ENCODE measurements at places on chromosomes 13 and 19. TPM values are rescaled to one million over a fixed set of nuclear protein-coding genes. Genes with fewer than 3 reads are reported as not detected.

GRCh38 chr19:41932720-41933332 is 4.6 kb upstream of the ERFL start:
- H3K36me3 ChIP-seq: no peaks in the 10 kb centered on the region
- H3K4me1 ChIP-seq: peaks cover 14% of the 10 kb centered on the region

- H3K27ac ChIP-seq: no peak overlapping the region
- H3K27me3 ChIP-seq: no peaks in the 10 kb centered on the region
- DNase-seq: no peak
Measured at GRCh38 chr19:45168767-45169351, 8.1 kb upstream of the NKPD1 start.

Gene EDDM13
- 2.0 TPM for total RNA-seq

GRCh38 chr13:100115693-100116254 is 26.9 kb downstream of the PCCA start:
- H3K4me3 ChIP-seq: no peak overlapping the region
- H3K27me3 ChIP-seq: no peaks in the 10 kb centered on the region
- H3K27ac ChIP-seq: no peak overlapping the region

Gene TRAPPC2B
- 17.6 TPM for total RNA-seq

- H3K4me1 ChIP-seq: no peaks in the 10 kb centered on the region
- no peaks in the 10 kb centered on the region for H3K27me3 ChIP-seq
Measured at GRCh38 chr13:105363261-105364190, 1171.9 kb downstream of the EFNB2 start.

GRCh38 chr19:48966541-48967345 is 1.6 kb downstream of the FTL start:
- no peaks in the 10 kb centered on the region for H3K27me3 ChIP-seq
- H3K36me3 ChIP-seq: peaks cover 15% of the 10 kb centered on the region
- peaks cover 44% of the 10 kb centered on the region for H3K4me1 ChIP-seq

- H3K36me3 ChIP-seq: no peaks in the 10 kb centered on the region
- peak; percentile 36 for DNase-seq
- no peaks in the 10 kb centered on the region for H3K4me1 ChIP-seq
- H3K27me3 ChIP-seq: no peaks in the 10 kb centered on the region
Measured at GRCh38 chr19:14528419-14529253, 758 bp upstream of the TECR start.

GRCh38 chr13:95115525-95115924 is 185.7 kb downstream of the ABCC4 start:
- DNase-seq: no peak
- no peaks in the 10 kb centered on the region for H3K27me3 ChIP-seq
- no peak overlapping the region for H3K4me3 ChIP-seq
- no peak overlapping the region for H3K27ac ChIP-seq
- H3K36me3 ChIP-seq: no peaks in the 10 kb centered on the region
- H3K4me1 ChIP-seq: no peaks in the 10 kb centered on the region

DNA sequence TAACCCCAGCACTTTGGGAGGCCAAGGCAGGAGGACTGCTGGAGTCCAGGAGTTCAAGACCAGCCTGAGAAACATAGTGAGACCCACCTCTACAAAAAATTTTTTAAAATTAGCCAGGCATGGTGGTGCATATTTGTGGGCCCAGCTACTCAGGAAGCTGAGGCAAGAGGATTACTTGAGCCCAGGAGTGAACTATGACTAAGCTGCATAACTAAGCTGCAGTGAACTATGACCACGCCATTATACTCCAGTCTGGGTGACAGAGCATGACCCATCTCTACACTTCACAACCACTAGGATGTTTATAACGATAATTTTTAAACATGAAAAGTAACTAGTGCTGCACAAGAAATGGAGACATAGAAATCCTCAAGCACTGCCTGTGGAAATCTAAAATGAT is 352.7 kb upstream of the SGCG start:
- no peaks in the 10 kb centered on the region for H3K4me1 ChIP-seq
- H3K4me3 ChIP-seq: no peak overlapping the region
- H3K27me3 ChIP-seq: no peaks in the 10 kb centered on the region

- DNase-seq: no peak
- no peak overlapping the region for H3K4me3 ChIP-seq
- no peaks in the 10 kb centered on the region for H3K36me3 ChIP-seq
- no peaks in the 10 kb centered on the region for H3K4me1 ChIP-seq
- no peaks in the 10 kb centered on the region for H3K27me3 ChIP-seq
Measured at GRCh38 chr13:65500481-65500880, 1729.7 kb downstream of the PCDH9 start.

Gene SELENOV
- 2.5 TPM for total RNA-seq

GRCh38 chr13:112034231-112034630 is 32.7 kb upstream of the SOX1 start:
- no peak for DNase-seq
- H3K4me1 ChIP-seq: no peaks in the 10 kb centered on the region
- H3K27ac ChIP-seq: no peak overlapping the region
- H3K27me3 ChIP-seq: no peaks in the 10 kb centered on the region
- no peaks in the 10 kb centered on the region for H3K36me3 ChIP-seq

- H3K4me3 ChIP-seq: no peak overlapping the region
- no peaks in the 10 kb centered on the region for H3K36me3 ChIP-seq
- no peaks in the 10 kb centered on the region for H3K27me3 ChIP-seq
- no peak for DNase-seq
- no peaks in the 10 kb centered on the region for H3K4me1 ChIP-seq
Measured at GRCh38 chr13:93328943-93329342, 102.3 kb downstream of the GPC6 start.

DNA sequence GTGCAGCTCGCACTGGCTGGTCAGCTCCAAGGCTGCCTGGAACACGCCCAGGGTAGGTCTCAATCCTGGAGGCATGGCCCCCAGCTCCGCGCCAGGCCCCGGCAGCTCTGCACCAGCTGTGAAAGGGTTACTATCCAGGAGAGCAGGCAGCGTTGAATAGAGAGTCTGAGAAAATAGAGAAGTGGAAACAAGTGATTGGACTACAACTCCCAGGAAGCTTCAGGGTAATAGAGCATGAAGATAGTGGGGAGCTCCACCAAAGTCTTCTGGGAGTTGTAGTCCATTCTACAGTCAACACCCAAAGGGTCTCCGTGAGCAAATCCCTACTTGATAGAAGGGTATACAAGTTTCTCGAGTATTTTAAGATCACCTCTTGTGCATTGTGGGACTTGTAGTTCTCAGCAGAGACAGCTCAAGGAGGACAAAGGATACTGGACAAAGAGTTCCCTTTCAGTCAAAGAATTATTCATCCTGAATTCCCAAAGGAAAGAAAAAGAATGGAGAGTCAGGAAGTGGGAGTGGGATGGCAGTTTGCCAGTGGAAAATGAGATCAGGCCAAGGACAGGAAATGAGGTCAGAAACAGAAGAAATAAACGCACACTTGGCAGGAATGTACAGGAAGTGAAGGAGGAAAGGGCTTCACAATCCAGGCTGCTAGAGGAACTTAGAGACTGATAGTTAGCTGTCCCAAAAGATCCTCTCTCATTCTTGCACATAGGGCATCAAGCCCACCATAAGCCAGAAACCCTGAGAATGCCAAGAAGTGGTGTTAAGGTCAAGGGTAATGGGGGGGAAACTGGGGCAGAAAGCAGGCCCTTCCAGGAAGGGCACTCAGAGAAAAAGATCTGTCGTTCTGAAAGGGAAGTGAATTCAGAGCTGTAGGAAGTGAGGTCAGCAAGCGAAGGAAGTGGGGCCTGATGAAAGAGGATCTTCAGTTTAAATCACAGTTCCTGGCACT is 5.5 kb upstream of the MAMSTR start:
- DNase-seq: no peak
- peak overlapping the region; percentile 70 for H3K27ac ChIP-seq
- H3K4me1 ChIP-seq: peaks cover 4% of the 10 kb centered on the region

DNA sequence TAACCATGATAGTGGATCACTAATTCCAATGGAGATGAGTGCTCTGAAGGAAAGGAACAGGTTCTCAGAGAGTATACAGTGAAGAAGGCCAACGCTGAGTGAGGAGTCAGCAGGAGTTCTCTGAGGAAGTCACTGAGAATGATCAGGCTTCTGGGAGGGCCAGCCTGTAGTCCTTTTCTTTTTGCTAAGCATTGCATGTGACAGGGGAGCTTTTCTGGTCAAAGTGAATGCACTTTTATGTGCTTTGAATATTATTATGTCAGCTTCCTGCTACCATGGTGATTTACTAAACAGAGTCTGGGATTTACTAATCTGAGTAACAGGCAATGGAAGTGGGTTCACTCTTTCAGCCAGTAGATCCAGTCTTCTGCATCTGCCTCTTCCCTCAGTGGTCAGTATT is 81.1 kb upstream of the SERP2 start:
- no peak overlapping the region for H3K27ac ChIP-seq
- H3K27me3 ChIP-seq: no peaks in the 10 kb centered on the region
- H3K4me1 ChIP-seq: no peaks in the 10 kb centered on the region
- no peaks in the 10 kb centered on the region for H3K36me3 ChIP-seq
- no peak overlapping the region for H3K4me3 ChIP-seq
- no peak for DNase-seq

Gene CCDC70
- not detected for total RNA-seq

GRCh38 chr19:14505488-14506239 is 9.7 kb upstream of the GIPC1 start:
- no peaks in the 10 kb centered on the region for H3K27me3 ChIP-seq
- no peak overlapping the region for H3K4me3 ChIP-seq
- H3K36me3 ChIP-seq: no peaks in the 10 kb centered on the region
- no peaks in the 10 kb centered on the region for H3K4me1 ChIP-seq
- DNase-seq: peak; percentile 43

Gene PSG3
- total RNA-seq: not detected

GRCh38 chr13:80444240-80445015 is 103.5 kb upstream of the SPRY2 start:
- no peaks in the 10 kb centered on the region for H3K4me1 ChIP-seq

- peak overlapping the region; percentile 92 for H3K27ac ChIP-seq
- no peaks in the 10 kb centered on the region for H3K36me3 ChIP-seq
- H3K4me1 ChIP-seq: peaks cover 12% of the 10 kb centered on the region
- peak overlapping the region; percentile 28 for H3K4me3 ChIP-seq
- peak; percentile 24 for DNase-seq
Measured at GRCh38 chr19:12034620-12035019, 859 bp downstream of the ZNF433 start.

DNA sequence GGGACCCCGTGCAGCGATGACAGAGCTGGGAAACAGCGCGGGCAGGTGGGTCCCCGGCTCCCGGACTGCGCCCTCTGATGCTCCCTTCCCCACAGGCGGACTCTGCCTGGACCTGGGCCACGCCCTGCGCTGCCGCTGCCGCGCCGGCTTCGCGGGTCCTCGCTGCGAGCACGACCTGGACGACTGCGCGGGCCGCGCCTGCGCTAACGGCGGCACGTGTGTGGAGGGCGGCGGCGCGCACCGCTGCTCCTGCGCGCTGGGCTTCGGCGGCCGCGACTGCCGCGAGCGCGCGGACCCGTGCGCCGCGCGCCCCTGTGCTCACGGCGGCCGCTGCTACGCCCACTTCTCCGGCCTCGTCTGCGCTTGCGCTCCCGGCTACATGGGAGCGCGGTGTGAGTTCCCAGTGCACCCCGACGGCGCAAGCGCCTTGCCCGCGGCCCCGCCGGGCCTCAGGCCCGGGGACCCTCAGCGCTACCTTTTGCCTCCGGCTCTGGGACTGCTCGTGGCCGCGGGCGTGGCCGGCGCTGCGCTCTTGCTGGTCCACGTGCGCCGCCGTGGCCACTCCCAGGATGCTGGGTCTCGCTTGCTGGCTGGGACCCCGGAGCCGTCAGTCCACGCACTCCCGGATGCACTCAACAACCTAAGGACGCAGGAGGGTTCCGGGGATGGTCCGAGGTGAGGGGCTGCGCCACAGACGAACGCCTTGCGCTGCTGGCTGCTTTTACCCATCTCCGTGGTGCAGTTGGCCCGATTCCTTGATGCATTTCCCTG is 7.8 kb upstream of the SELENOV start:
- no peak overlapping the region for H3K27ac ChIP-seq
- peaks cover 13% of the 10 kb centered on the region for H3K4me1 ChIP-seq
- peak overlapping the region; percentile 28 for H3K4me3 ChIP-seq
- no peaks in the 10 kb centered on the region for H3K36me3 ChIP-seq
- peak; percentile 42 for DNase-seq
- H3K27me3 ChIP-seq: peaks cover 5% of the 10 kb centered on the region

DNA sequence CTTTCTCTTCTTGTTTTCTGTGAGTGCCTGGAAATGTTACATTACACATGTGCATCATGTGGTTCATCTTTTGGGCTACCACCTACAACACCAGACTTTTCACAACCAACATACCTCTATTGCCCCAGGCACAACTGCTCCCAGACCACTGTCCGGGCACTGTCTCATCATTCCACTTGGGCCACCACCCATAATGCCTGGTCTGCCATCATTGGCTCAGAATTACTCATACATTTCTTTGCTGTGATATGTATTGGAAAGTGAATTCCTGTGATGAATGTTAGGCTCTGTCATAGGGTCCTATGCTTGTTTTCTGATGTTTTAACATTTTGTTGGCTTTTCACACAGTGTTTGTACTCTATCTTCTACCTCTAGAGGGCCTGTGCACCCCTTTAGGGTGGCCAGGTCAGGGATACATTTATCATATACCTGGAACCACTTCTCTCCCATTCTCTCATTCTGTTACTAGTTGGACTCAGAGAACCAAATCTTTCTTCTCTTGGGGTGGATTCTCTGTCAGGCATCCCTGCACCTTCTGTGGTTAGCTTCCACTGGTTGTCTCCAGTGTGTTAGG is 172.8 kb downstream of the NHLRC3 start:
- H3K36me3 ChIP-seq: no peaks in the 10 kb centered on the region
- no peaks in the 10 kb centered on the region for H3K27me3 ChIP-seq

DNA sequence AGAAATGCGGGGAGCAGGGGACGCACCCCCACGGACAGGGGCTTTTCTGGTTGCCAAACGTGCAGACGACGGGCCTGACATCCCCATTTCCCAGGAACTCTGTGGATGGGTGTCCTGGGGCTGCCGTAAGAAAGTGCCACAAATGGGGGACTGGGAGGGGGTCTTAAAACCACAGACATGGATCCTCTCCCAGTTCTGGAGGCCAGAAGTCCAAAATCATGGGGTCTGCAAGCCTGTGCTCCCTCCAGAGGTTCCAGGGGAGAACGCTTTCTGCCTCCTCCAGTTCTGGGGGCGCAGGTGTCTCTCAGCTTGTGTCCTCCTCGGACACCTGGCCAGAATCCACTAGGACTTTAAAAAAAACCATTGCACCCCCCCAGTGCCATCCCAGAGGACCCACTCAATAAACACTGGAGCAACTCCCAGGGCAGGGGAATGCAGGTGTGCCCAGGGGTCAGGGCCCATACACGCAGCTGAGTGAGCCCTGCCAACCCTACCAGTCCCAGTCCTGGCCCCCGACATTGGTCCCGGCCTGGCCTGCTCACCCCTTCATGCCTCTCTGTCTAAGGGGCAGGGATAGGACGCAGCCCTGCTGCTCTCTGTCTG is 103.9 kb downstream of the GADD45B start:
- H3K36me3 ChIP-seq: no peaks in the 10 kb centered on the region
- peak overlapping the region; percentile 2 for H3K4me3 ChIP-seq
- H3K4me1 ChIP-seq: peaks cover 40% of the 10 kb centered on the region
- DNase-seq: no peak
- peak overlapping the region; percentile 92 for H3K27ac ChIP-seq

Gene SLC27A5
- 19.3 TPM for total RNA-seq
